ENCODE measurements at places on chromosomes 13 and 19.

- DNase-seq = no peak
Measured at GRCh38 chr13:21208652-21209154, 32.2 kb downstream of the MRPL57 start.

DNA sequence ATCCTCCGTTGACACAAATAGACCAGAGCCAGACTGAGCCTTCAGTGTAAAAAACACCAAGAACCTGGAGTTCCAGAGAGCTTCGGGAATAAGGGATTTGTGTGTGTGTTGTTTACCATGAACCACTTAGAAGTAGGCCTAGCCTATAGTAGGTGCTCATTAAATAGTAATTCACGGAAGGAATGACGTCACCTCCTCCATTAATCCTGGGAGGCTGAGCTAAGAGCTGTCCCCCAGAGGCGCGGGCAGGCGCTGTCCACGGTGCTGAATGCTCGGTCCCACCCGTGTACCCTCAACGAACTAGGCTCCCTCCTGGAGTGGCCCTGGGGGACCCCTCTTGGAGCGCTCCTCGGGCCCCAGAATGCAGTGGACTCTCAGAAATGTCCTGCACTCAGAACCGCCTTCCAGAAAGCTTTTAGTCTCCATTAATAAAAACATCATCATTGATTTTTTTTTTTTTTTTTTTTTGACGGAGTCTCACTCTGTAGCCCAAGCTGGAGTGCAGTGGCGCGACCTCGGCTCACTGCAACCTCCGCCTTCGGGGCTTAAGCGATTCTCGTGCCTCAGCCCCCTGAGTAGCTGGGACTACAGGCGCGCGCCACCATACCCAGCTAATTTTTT, 6.5 kb downstream of the UNC13A start:
- no peak for DNase-seq

DNA sequence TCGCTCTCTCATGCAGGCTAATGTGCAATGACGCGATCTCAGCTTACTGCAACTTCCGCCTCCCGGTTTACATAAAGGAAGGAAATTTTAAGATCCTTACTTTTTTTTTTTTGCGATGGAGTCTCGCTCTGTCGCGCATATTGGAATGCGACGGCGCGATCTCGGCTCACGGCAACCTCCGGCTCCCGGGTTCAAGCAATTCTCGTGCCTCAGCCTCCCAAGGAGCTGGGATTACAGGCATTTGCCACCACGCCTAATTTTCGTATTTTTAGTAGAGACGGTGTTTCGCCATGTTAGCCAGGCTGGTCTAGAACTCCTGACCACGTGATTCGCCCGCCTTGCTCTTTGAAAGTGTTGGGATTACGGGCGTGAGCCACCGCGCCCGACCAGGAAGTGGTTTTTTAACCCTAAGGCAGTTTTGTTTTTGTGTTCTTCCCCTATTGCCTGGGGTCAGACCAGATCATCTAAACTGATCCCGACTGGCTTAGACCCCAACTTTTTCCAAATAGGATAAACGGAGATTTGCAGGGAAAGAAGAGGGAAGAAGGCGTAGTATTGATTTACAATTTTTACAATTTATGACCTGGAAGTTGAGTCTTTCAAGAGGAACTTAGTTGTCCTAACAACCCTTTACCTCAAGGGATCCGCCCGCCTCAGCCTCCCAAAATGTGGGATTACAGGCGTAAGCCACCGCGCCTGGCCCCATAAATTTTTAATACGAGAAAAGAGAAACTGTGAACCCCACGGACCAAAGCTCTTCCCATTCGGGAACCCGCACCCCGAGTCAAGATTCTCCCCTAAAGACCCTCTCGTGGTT, 142.0 kb downstream of the ZNF737 start:
- no peak for DNase-seq

DNA sequence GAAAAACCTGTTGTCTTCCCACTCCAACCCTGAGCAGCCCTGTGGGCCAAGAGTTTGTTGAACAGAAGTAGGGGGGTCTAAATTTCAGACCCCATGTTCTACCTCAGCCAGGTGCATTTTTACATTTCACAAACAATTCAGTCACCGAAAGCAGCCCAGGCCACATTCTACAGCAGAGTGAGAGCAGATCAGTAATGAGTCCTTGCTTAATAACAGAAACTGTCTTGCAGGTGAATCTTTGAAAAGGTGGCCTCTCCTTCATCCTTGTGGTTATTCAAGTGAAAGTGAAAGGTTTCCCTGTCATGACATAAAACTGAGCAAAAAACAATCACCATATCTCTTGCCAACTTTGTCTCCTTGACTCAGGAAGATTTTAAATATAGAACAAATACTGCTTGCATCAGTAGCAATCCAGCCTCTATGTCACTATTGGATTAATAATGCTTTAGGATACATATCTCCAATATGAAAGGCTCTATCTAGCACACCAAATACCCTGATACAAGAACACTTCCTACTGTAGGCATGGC, 670.2 kb downstream of the DIAPH3 start:
- DNase-seq = no peak
